Motor neuron (in vitro differentiated cells): ENCODE measurements at places on chromosomes 16 and 17. TPM values are rescaled to one million over a fixed set of nuclear protein-coding genes. Genes with fewer than 3 reads are reported as not detected.

HAGH gene
- 38.8 and 40.2 TPM in 2 replicates for total RNA-seq

HOXB8 gene
- total RNA-seq, result 79.8 and 85.8 TPM in 2 replicates

QPRT gene
- total RNA-seq, result 99.3 and 103 TPM in 2 replicates

DNA sequence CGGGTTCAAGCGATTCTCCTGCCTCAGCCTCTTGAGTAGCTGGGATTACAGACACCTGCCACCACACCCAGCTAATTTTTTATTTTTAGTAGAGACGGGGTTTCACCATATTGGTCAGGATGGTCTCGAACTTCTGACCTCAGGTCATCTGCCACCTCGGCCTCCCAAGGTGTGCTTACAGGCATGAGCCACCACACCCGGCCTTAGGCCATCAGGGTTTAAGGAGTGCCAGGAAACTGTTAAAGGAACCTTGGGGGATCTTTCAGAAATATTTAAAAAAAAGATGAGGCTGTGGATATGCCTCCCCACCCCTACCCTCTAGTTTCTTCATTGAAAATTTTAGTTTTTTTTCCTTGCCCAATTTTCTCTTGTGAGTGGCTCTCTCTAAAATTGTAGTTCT is 31.4 kb upstream of the UBE2G1 start:
- ATAC-seq, result no peak

CDRT15L2 gene
- total RNA-seq, result not detected in 2 replicates

TEKT3 gene
- 0.31 TPM in 1 of 2 replicates, not detected in the other for total RNA-seq

GSG1L gene
- total RNA-seq, result 0.45 and 1.5 TPM in 2 replicates

CCL17 gene
- 1.4 TPM in 1 of 2 replicates, not detected in the other for total RNA-seq

- ATAC-seq, result no peak
Observed at GRCh38 chr17:47745037-47745380, 12.0 kb downstream of the TBX21 start.

DNA sequence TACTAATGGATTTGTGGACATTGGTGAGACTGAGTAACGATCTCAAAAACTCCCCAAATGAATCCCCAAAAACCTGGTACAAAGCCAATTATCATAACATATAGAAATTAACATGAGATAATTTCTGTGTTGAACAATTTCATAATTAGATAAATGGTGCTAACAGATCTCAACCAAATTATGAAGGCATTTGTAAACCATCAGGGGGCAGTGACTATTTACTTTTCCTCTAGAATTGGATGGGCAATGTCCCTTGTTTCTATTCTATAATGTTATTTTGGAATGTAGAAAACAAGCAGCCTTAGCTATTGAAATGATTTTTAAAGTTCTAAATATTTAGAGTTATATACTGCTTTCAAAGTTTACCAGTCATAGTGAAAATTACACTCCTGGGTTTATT is 57.8 kb downstream of the MYH10 start:
- no peak for ATAC-seq

GRCh38 chr16:49489686-49490320 is 116.2 kb downstream of the C16orf78 start:
- no peak for ATAC-seq

TMEM235 gene
- not detected in 2 replicates for total RNA-seq

DNA sequence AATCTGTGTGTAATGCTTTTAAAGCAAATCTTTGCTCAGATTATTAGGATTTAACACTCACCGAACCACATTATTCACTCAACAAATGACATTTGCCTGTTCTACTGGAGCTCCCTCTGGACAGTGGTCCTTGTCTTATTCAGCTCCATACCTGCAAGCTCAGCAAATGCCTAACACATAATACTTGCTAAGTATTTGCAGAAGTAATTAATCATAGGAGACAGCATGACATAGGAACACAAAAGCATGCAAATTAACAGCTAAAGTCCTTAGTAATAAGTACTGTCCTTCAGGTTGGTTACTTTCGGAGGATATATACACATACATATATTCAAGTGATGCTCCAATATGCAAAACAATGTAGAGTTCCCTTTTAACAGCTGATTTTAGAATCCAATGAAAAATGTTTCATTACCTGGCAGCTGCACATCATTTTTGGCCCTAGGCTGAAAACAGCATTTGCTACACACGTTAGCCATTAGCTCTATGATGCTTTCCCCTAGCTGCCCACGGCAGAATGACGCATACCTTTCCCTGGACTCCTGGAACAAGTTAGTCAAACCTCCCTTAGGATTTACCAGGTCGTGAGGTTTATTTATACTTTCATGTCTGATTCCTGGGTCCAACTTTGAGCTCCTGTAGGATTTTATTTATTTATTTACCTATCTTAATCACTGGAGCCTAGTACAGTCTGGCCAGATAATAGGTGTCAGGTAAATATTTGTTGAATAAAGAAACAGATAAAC is 8.6 kb downstream of the BRD7 start:
- ATAC-seq, result no peak

- ATAC-seq, result no peak
Observed at GRCh38 chr16:76943921-76944320, 247.1 kb upstream of the MON1B start.

IL21R gene
- 0.18 and 2.4 TPM in 2 replicates for total RNA-seq

DNA sequence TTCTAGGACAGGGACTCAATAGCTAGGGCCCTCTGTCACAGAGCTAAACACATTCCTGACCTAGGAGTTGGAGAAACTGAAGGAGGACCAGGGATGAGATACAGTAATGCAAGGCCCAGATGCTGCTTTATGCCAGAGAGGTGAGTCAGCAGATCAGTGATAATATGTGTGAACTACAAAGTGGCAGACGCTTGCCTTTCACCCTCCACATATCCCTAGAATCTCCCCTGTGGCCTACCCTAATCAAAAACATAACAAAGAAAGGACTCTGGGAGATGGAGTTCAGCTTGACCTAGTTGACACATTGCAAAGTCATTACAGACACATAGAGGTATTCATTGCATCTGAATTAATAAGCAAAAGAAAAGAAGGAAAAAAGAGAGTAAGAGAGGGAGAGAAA is 417.6 kb upstream of the DYNLRB2 start:
- no peak for ATAC-seq

DNA sequence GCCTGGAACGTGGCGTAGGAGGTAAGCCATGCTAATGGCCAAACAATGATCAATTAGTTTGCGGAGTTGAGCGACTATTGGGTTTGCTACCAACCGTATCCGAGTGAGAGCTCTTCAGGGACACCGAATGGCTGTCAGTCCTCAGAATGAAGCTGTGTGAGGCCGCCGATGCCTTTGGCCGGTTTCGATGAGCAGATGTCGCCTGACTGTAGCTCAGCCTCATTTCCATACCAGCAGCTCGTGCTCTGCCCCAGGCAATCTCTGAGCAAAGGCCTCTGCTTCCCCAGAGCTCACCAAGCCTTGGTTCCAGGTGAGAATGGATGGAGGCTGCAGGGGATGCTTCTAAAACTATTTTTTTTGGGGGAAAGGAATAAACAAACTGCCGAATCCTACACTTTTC is 111.7 kb upstream of the HS3ST4 start:
- no peak for ATAC-seq

DNA sequence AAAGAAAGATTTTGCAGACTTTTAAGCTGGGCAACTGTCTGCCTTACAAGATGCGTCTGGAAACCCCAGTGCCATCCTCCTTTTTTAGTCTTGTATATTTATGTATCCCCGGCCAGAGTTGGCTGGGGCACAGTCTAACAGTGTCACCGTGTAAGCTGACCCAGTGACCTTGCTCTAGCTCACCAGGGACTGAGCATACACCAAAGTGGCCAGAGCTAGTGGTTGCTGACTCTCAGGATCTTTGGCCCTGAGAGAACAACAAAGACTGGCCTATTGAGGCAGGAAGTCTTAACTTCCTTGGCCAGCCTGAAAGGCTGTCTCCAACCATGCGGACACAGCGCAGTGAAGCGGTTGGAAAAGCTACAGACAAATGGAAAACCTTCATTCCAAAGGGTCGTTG is 745.2 kb downstream of the WWOX start:
- ATAC-seq, result peak; percentile 46

DNA sequence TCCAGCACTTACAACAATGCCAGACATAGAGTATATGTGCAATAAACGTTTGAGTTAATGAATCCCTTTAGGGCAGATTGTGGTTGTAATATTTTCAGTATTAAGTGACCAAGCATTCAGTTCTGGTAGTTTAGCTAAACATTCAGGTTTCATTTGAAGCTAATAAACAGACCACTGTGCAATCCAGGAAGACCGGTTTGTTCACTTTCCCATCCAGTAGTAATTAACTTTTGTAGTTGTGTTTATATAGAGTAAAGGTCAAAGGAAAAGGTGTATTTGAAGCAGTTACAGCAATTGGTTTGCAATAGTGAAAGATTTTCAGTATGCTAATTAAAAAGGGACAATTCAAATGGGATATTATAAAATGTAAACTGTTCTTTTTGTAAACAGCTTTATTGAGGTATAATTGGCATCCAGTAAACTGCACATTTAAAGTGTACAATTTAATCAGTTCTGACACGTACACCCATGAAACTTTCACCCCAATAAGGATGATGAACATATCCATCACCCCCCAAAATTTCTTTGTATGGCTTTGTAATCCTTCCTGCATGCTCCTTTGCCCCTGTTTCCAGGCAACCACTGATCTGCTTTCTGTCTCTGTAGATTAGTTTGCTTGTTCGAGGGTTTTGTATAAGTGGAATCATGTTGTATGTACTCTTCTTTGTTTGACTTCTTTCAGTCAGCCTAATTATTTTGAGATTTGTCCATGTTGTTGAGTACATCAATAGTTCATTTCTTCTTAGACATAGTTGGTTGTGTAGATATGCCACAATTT is 26.3 kb downstream of the MRTFB start:
- ATAC-seq, result no peak

- ATAC-seq, result no peak
Observed at GRCh38 chr16:64425381-64425780, 696.5 kb downstream of the CDH11 start.

- peak; percentile 0 for ATAC-seq
Observed at GRCh38 chr17:81513372-81513752, 763 bp upstream of the ACTG1 start.

DNA sequence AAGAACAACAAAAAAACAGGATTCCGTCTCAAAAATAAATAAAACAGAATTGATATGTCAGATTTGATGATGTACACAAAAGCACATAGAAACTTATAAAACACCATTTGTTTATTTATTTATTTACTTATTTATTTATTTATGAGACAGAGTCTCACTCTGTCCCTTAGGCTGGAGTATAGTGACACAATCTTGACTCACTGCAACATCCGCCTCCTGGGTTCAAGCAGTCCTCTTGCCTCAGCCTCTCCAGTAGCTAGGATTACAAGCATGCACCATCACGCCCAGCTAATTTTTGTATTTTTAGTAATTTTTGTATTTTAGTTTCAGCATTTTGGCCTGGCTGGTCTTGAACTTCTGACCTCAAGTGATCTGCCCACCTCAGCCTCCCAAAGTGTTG is 21.4 kb downstream of the BCAS3 start:
- no peak for ATAC-seq
